ENCODE measurements at places on chromosomes 6 and 20. TPM values are rescaled to one million over a fixed set of nuclear protein-coding genes. Genes with fewer than 3 reads are reported as not detected.

The IL17A gene
- not detected for total RNA-seq

The LPA gene
- total RNA-seq = not detected

GRCh38 chr20:49620364-49621240 is 52.7 kb upstream of the PTGIS start:
- peak; percentile 92 for DNase-seq

GRCh38 chr6:86969573-86969972 is 32.2 kb downstream of the HTR1E start:
- no peak for DNase-seq

- DNase-seq = no peak
These were observed at the start of gene PHACTR1 for GRCh38 chr6:12716298-12716916. Gene PHACTR1 (plus strand): TSS chr6:12716767.

The FAM50B gene
- not detected for total RNA-seq

The PBX2 gene
- total RNA-seq = 80.5 TPM

The TMEM14C gene
- total RNA-seq = 39.5 TPM

DNA sequence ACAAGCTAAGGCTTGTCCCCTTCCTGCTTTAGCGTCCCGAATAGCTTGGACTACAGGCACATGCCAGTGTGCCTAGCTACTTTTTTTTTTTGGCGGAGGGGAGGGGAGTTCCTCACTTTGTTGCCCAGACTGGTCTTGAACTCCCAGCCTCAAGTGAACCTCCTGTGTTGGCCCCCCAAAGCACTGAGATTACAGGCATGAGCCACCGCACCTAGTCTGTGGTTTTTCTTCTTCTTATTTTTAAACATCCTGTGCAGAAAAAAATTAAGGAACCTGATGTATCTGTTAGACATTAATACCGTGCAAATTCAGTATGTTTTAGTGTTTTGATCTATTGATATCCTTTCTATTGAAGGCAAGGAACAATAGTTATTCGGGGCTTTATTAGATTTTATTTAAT is 25.7 kb downstream of the HIVEP1 start:
- DNase-seq = peak; percentile 24

The AKAP12 gene
- total RNA-seq = 0.07 TPM

Measured in OCI-LY7 (cell line).